Lower lobe of right lung (tissue), 2 donors: ENCODE measurements at places on chromosomes 6 and 20. TPM values are rescaled to one million over a fixed set of nuclear protein-coding genes. Genes with fewer than 3 reads are reported as not detected.

Gene KCNK16
- not detected for total RNA-seq

Gene SEMG1
- not detected for total RNA-seq

Gene ADAM33
- total RNA-seq, result 11.7 TPM

Gene RPP21
- total RNA-seq, result 30.6 TPM

Gene PRR3
- total RNA-seq, result 7.5 TPM

Gene BPIFA1
- 28.4 TPM for total RNA-seq

Gene SIRPD
- total RNA-seq, result 1.5 TPM

Gene ADGB
- total RNA-seq, result 6.2 TPM

- peak overlapping the region; percentile 26 for H3K27ac ChIP-seq
- H3K4me3 ChIP-seq, result no peak overlapping the region
- H3K27me3 ChIP-seq, result no peaks in the 10 kb centered on the region
- peaks cover 93% of the 10 kb centered on the region for H3K4me1 ChIP-seq
- no peak for DNase-seq
Measured at GRCh38 chr6:108578166-108578565, 17.4 kb downstream of the FOXO3 start.

GRCh38 chr6:132715204-132715603, 1.3 kb upstream of the VNN1 start:
- H3K36me3 ChIP-seq, result no peaks in the 10 kb centered on the region
- H3K27ac ChIP-seq, result no peak overlapping the region
- no peak overlapping the region for H3K4me3 ChIP-seq
- no peaks in the 10 kb centered on the region for H3K27me3 ChIP-seq
- H3K4me1 ChIP-seq, result no peaks in the 10 kb centered on the region

- H3K27me3 ChIP-seq, result no peaks in the 10 kb centered on the region
- no peaks in the 10 kb centered on the region for H3K4me1 ChIP-seq
- H3K36me3 ChIP-seq, result no peaks in the 10 kb centered on the region
- no peak overlapping the region for H3K27ac ChIP-seq
- DNase-seq, result no peak
- no peak overlapping the region for H3K4me3 ChIP-seq
Measured at GRCh38 chr6:139271056-139271455, 20.7 kb downstream of the TXLNB start.

DNA sequence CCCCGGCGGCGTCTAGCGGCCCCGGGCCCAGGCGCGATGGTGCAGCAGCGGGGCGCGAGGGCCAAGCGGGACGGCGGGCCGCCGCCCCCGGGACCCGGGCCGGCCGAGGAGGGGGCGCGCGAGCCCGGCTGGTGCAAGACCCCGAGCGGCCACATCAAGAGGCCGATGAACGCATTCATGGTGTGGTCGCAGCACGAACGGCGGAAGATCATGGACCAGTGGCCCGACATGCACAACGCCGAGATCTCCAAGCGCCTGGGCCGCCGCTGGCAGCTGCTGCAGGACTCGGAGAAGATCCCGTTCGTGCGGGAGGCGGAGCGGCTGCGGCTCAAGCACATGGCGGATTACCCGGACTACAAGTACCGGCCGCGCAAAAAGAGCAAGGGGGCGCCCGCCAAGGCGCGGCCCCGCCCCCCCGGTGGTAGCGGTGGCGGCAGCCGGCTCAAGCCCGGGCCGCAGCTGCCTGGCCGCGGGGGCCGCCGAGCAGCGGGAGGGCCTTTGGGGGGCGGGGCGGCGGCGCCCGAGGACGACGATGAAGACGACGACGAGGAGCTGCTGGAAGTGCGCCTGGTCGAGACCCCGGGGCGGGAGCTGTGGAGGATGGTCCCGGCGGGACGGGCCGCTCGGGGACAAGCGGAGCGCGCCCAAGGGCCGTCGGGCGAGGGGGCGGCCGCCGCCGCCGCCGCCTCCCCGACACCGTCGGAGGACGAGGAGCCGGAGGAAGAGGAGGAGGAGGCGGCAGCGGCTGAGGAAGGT, 715 bp downstream of the SOX12 start:
- H3K4me3 ChIP-seq, result peak overlapping the region; percentile 81
- no peaks in the 10 kb centered on the region for H3K36me3 ChIP-seq
- H3K27ac ChIP-seq, result peak overlapping the region; percentile 92
- peak; percentile 80 for DNase-seq

- no peak for DNase-seq
- no peaks in the 10 kb centered on the region for H3K4me1 ChIP-seq
- H3K27me3 ChIP-seq, result no peaks in the 10 kb centered on the region
- no peak overlapping the region for H3K4me3 ChIP-seq
Measured at GRCh38 chr6:17381424-17382147, 11.8 kb upstream of the CAP2 start.

GRCh38 chr6:78400076-78400475, 467.3 kb upstream of the IRAK1BP1 start:
- no peaks in the 10 kb centered on the region for H3K27me3 ChIP-seq
- H3K27ac ChIP-seq, result no peak overlapping the region
- DNase-seq, result no peak
- no peaks in the 10 kb centered on the region for H3K4me1 ChIP-seq
- no peaks in the 10 kb centered on the region for H3K36me3 ChIP-seq
- no peak overlapping the region for H3K4me3 ChIP-seq

- H3K4me3 ChIP-seq, result no peak overlapping the region
- peaks cover 5% of the 10 kb centered on the region for H3K36me3 ChIP-seq
- no peaks in the 10 kb centered on the region for H3K27me3 ChIP-seq
- H3K27ac ChIP-seq, result no peak overlapping the region
Measured at GRCh38 chr20:18391686-18392085, 75.1 kb downstream of the DZANK1 start.

- DNase-seq, result no peak
- no peaks in the 10 kb centered on the region for H3K36me3 ChIP-seq
- H3K4me3 ChIP-seq, result no peak overlapping the region
- peaks cover 39% of the 10 kb centered on the region for H3K4me1 ChIP-seq
- no peak overlapping the region for H3K27ac ChIP-seq
- no peaks in the 10 kb centered on the region for H3K27me3 ChIP-seq
Measured at GRCh38 chr6:156992020-156992804, 215.0 kb downstream of the ARID1B start.

- H3K27ac ChIP-seq, result no peak overlapping the region
- H3K4me3 ChIP-seq, result no peak overlapping the region
- DNase-seq, result no peak
- H3K27me3 ChIP-seq, result no peaks in the 10 kb centered on the region
- H3K4me1 ChIP-seq, result no peaks in the 10 kb centered on the region
- no peaks in the 10 kb centered on the region for H3K36me3 ChIP-seq
Measured at GRCh38 chr6:164967102-164967501, 342.3 kb downstream of the C6orf118 start.

DNA sequence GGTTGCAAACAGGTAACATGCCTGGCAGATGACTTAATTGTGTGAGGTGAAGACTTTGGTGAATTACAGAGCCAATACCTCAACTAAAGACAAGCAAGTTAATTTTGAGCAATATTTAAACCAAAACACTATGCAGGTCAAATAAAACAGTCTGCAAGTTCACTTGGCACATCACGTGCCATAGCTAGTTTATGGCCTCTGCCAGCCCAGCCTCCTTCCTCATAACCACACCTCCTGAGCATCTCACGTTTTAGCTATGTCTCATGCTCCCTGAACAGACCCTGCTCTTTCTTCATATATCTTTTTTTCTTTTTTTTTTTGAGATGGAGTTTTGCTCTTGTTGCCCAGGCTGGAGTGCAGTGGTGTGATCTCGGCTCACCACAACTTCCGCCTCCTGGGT, 4.5 kb upstream of the CNBD2 start:
- no peak overlapping the region for H3K27ac ChIP-seq
- no peak for DNase-seq
- no peaks in the 10 kb centered on the region for H3K36me3 ChIP-seq
- no peak overlapping the region for H3K4me3 ChIP-seq
- no peaks in the 10 kb centered on the region for H3K4me1 ChIP-seq

DNA sequence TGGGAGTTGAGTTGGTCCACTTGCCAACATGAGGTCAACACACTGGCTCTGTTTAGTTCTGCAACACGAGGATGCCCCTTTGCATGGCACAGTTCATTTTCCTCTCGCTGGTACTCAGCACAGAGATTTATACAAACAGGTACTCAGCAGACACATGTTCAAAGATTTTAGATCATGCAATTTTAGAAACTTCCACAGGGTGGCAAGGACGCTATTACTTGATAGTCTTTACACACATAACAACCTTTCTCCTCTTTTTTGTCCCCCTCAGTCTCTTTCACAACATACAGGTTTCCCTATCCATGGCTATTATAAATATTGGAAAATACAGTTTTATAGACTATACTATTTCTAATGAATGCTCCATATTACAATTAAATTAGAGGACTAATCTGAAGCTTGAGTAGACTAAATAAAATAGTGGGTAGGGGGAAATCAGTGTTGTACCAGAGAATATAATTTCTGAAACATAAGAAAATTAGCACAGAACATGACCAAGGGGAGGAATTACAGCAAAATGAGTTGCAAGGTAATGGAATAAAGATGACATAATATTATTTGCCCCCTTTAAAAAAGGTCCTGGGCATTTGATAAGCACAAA, 331.8 kb upstream of the BTBD3 start:
- no peaks in the 10 kb centered on the region for H3K4me1 ChIP-seq
- H3K27ac ChIP-seq, result no peak overlapping the region
- no peak for DNase-seq
- H3K36me3 ChIP-seq, result no peaks in the 10 kb centered on the region

GRCh38 chr6:44021589-44022295, 105.5 kb downstream of the MRPL14 start:
- no peak overlapping the region for H3K27ac ChIP-seq
- no peak overlapping the region for H3K4me3 ChIP-seq
- no peaks in the 10 kb centered on the region for H3K4me1 ChIP-seq
- DNase-seq, result peak; percentile 18
- H3K36me3 ChIP-seq, result no peaks in the 10 kb centered on the region
- H3K27me3 ChIP-seq, result peaks cover 5% of the 10 kb centered on the region
